ENCODE measurements at places on chromosomes 12 and 14.

- no peak for DNase-seq
These were observed 18.5 kb upstream of the MARK3 start for GRCh38 chr14:103366741-103367140.

DNA sequence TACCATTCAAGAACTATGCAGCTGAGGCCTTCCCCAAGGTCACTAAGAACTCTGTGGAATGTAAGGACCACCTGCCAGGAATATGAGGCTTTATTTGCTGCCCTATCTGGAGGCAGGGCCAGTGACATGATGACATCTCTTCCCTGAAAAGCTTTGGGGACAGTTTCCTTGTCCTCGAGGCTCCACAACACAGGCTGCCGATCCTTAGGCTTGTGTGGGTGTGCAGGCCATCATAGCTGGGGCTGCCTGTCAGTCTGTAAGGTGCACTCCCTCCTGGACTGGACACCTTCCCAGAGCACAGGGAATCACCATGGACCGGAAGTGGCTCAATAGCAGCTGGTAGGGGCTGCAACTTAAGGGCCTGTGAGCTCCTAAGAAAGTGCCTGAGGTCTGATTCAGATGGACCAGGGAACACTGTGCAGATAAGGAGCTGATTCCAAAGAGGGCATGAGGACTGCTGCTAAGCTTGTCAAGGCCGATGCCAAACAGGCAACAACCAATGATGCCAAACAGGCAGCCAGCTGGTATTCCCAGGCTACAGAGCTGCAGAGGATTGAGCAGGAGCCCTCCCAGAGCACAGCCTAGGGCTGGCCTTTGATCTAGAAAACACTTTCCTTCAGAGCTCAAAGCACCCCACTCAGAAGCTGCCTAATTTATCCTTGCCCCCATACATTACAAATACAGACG lies 84.3 kb downstream of the CRACR2A start:
- no peak for DNase-seq

DNA sequence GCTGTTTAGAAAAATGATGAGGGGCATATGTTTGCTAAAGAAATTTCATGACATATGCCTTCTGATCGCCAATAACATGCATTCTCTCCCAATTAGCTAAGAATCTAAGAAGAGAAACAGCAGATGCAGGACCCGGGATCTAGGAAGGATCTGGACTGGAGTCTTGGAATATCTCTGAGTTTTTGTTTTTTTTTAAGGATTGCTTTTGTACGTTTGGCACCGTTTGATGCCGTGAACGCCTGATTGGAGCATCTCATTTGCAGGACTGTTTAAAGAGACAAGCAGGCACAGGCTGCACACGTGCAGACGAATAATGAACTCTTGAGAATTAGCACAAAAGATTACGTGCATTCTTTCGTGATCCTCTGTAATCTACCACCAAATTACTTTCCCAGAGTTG lies 13.6 kb downstream of the EML1 start:
- no peak for DNase-seq

GRCh38 chr14:43792980-43793379 lies 714.1 kb downstream of the FSCB start:
- DNase-seq: no peak

DNA sequence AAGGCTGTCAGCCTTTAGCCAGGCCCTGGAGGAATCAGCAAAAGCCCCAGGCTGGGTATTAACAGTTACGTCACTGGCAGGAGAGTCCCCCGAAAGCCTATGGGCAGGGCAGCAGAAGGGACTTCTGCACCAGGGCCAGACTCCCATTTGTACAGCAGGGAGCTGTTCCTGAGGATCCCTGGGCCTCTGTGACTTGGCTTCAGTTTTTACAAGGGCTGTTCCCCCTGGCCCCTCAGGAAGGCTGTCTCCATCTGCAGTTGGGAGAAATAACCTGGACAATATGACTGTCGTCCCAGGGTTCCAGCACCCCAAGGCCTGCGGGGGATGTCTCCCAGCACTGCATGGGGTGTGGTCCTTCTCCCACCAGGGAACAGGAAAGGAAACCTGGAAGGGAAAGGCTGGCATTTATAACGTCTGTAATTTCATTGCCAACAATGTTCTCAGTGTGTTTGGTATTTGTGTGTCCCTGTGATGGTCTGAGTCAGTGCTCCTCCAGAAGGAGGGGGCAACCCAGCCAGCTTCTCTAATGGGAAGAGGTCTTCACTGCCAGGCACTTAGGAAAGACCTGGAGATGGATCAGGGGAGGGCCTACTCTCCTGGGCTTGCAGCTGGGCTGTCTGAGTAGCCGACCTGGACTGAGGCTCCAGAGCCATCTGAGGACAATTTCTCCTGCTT lies 42.4 kb downstream of the ERH start:
- peak; percentile 87 for DNase-seq

DNA sequence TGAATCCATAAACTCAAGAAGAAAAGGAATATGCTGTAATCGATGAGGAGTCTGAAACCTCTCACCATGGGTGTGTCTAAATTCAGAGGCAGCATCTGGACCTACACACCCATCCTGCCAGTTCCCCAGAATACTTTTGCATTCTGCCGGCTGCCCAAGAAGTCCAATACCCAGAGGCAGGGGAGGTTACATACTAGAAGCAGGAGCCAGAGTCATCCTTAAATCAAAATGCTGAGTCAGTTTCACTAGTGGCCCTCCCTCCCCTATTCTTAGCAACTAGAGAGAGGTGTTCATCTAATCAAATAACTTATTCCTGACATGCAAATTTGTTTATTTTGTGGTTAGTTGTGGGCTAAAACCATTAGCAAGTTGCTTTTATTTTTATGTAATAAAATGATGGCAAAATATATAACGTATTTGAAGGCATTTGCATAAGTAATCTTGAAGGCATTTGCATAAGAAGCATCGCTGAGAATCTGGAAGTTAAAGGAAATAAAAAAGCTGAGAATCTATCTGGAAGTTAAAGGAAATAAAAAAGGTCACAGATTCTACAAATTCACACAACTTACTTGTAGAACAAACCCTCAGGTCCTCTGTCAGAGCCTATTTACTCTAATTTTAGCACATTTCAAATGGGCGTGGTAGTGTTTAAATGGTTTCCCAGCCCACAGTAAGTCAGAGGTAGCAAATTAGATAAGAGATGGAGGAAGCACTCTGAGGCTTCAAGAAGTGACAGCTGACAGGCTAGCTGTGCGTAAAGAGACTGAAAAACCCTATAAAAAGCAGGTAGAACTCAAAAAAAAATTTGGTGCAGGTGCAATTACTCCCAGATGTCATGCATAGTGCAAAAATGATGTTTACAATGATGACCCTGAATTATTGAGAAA lies 7.8 kb downstream of the BHLHE41 start:
- DNase-seq: no peak

Measured in GM03348 (cell line).